ENCODE measurements at places on chromosomes 3 and 15.

DNA sequence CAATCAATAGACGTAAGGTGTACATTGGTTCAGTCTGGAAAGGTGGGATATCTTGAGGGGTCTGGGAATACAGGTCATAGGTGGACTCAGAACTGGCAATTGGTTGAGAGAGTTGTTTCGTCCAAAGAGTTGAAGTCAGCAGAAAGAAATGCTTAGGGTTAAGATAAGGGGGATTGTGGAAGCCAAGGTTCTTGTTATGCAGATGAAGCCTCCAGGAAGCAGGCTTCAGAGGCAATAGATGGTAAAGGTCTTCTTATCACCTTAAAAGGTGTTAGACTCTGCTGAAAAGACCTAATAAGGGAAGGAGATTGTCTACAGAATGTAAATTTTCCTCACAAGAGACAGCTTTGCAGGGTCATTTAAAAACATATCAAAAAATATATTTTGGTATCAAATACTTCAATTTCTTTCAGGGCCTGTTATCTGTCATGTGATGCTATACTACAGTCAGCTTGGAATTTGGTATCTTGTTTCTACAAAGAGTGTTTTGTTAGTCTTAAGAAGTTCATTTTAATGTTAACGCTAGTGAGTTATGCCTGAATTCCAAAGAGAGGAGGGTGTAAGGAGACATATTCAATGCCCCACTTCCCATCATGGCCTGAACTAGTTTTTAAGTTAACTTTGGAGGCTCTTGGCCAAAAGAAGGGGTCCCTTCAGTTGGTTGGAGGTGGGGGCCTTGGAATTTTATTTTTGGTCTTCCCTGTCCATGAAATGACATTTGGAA lies 378.2 kb upstream of the ROBO2 start:
- DNase-seq: no peak

DNA sequence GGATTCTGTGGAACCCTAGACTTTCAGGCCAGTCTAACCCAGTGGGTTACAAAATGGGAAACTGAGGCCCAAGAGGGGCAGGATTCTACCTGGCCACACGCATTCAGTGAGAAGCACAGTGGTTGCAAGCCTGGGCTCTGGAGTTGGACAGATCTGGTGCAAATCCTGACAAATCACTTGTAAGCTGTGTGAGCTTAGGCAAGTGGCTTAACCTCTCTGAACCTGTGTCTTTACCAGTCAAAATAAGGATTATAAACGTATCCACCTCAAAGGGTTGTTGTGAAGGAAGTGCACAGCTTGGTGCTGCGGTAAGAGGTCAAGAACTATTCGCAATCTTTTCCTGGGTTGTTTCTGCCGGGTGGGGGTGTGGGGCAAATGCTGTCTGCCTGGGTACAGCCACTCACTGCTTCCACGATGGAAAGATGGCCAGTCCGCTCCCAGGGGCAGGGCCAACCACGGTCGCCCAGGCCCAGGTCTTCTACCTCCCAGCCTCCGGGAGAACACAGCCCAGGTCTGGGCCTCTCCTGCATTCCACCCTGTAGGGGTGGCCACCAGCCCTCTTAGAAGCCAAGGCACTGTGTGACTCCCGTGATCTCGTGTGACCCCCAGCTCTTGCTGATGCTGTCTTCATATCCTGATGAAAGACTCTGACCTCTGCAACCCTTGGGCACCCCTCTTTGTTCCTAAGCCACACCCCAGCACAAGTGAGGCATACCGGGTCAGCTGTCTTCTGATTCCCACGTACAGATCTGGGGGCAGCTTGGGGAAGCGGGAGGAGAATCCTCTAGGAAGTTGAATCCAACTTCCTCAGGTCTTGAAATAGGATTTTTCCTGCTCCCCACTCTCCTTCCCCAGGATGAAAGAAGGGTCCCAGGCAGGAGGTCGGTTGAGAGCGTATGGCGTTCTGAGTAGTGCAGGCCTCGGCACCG lies 1.5 kb downstream of the CHRNA3 start:
- DNase-seq: no peak

- peak; percentile 71 for DNase-seq
Observed at GRCh38 chr3:179929091-179929529, 107.6 kb downstream of the PEX5L start.

GRCh38 chr3:65883613-65884012 lies 155.1 kb downstream of the MAGI1 start:
- DNase-seq: no peak

DNA sequence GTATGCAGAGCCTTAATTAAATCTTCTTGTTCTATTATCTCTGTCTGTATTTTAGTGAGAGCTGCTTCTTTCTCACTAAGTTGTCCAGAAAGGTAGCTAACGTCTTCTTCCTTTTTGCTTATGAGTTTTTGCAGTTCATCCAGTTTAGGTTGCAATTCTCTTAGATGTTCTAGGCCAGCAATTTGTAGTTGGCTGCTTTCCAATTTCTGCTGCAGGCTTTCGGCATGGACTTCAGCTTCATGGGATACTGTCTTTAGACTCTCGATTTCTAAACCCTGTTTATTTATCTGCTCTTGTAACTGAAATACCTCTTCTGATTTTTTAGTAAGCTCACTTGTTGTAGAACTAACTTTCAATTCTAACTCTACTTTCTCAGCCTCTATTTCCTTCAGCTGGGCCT lies 35.5 kb upstream of the HCLS1 start:
- no peak for DNase-seq

GRCh38 chr15:34768530-34768929 lies 13.7 kb upstream of the GJD2 start:
- DNase-seq: no peak

DNA sequence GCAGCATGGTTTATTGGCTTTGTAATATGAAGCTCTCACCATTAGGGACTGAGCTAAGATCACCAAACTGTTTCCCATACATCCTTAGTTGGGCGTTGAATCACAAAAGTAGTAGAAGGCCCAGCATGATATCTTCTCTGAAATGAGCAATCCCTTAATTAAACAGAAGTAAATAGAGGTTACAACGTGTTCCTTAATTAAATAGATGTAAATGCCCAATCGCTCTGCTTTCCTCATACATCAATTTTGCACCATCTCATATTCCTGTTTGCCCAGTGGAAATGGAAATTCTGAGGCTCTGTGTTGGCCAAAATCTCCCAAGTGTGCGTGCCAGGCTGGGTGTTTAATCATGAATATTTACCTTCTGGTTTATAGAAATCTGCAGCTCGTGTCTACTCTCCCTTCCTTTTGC lies 107.4 kb upstream of the FOXB1 start:
- no peak for DNase-seq

- peak; percentile 73 for DNase-seq
Observed at GRCh38 chr3:141487521-141488252, 860 bp downstream of the RASA2 start.

GRCh38 chr3:187662848-187663409 lies 7.3 kb downstream of the SST start:
- DNase-seq: no peak

DNA sequence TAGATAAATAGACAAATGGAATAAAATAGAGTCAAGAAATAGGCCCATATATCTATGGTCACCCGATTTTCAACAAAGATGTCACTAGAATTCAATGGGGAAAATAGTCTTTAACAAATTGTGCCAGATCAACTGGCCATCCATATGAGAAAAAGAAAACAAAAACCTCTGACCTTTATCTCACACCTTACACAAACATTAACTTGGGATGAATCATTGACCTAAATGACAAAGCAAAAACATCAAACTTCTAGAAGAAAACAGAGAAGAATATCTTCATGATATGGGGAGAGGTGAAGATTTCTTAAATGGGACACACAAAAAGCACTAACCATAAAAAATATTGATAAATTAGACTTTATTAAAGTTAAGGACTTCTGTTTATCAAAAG lies 31.9 kb downstream of the ITGA11 start:
- no peak for DNase-seq

Data from GM03348 (cell line).